AG04449 (cell line): ENCODE measurements at places on chromosomes 2 and 18.
A peak's percentile ranks its signal among the peaks of the same experiment; 100 is the strongest.

DNA sequence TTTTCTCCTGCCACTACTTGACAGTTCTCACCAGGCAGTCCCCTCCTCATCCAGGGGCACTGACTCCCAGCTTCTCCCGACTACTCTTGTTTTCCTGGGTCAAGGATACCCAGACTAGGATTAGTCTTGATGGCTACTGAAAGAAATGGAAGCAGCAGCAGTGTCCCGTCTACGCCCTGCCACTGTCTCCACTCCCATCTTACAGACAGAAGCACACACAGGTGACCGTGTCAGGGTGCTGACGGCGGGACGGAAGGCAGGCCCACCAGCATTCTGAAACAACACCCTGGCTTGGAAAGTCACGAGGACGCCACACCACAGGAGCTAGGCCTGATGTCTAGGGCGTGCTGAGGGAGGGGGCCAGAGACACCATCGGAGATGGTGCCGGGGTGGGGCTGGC lies 82.9 kb downstream of the KCTD1 start:
- no peak for DNase-seq

GRCh38 chr2:150911766-150912280 lies 349.8 kb downstream of the RBM43 start:
- DNase-seq, result peak; percentile 61

DNA sequence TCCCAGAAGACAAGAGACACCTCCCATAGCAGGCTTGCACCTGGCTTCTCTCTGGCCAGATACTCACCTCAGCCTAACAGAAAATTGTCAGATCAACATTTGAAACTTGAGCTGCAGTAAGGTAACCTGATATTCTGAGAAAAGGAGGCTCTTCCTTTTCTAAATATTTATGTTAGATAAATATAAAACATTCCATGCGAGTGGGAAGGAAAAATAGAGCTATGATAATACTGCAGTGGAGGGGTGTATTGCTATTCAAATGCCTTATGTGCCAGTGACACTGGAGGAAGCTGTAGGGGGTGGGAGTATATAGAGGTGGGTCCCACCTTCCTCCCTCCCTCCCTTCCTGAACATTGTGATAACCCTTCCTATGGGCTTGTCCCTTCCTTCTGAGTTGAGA lies 515.5 kb upstream of the CHAC2 start:
- DNase-seq, result no peak

- no peak for DNase-seq
Measured at GRCh38 chr18:70693246-70693645, 404.4 kb downstream of the SOCS6 start.

- no peak for DNase-seq
Measured at GRCh38 chr2:3606370-3607201, 11.7 kb downstream of the COLEC11 start.

GRCh38 chr18:49520661-49521145 lies 33.7 kb upstream of the C18orf32 start:
- DNase-seq, result no peak

DNA sequence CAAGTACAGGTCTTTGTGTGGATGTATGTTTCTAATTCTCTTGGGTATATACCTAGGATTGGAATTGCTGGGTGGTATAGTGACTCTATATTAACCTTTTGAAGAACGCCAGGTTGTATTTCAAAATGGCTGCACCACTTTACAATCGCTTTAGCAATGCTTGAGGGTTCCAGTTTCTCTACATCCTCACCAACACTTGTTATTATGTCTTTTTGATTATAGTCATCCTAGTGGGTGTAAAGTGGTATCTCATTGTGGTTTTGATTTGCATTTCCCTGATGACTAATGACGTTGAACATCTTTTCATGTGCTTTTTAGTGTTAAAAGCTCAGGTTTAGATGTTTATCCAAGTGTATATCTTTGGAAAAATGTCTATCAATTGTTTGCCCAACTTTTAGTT lies 39.5 kb downstream of the CTIF start:
- no peak for DNase-seq

- no peak for DNase-seq
Measured at GRCh38 chr2:170873035-170873692, 55.9 kb upstream of the GORASP2 start.

- DNase-seq, result no peak
Measured at GRCh38 chr18:66603941-66604627, at the start of gene CDH19. Gene CDH19 (minus strand): TSS chr18:66604090. CDS start chr18:66572204, 31,886 bp downstream.

DNA sequence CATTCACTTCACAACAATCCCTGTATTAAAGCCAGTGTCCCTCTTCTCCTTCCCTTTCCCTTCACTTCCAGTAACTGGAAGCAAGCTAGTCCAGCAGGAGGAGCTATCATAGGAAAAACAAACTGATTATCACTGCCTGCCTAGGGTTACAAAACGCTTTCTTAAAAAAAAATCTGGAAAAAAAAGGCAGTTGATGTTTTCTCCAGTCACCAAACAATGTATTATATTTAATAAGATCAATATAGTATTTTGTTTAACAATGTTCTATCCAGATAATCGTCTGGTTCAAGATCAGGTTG lies 78.8 kb upstream of the ITGB6 start:
- DNase-seq, result no peak

DNA sequence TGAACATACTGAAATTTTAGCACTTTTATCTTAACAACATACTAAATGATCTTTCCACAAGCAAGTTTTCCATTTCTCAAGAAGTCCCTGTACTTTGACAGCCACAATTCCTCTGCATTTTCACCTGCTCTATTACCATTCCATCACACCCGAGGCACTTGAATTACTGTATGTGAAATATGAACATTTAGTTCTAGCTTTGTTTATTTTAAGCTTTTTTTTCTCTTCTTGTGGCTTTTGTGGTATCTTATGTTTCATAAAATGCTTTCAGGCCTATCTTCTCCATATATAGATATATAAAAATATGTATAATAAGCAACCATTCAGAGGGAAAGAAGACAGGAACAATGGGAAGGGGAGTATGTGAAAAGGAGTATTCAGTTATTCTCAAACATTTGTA lies 693.9 kb downstream of the SATB2 start:
- no peak for DNase-seq

DNA sequence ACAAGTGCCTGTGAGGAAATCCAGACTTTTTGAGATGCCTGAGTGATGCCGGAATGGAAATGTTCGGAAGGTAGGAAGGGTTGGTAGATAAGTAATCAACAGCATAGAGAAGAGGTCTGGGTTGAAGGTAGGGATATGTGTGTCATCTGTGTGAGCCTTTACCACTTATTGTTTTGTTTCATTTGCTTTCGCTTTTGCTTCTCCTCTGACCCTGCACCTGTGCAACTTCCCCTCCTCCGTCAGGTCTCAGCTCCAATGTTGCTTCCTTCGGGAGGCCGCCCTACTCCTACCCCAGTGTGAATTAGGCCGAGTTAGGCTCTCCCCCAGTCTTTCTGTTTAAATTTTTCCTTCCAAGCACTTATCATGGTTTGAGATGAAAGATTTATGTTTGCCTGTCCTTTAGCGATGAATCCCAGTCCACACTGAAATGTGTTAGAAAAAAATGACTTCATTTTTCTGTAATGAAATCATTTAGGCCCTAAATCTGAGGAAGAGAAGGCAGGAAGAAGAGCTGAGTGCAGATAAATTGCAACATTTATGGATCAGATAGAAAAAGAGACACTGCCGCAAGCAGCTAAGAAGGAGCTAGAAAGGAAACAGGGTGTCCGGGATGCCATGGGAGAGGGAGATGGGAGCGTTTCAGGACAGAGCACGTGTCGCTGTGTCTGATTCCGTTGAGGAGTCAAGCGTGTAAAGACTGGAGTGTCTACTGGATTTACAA lies 139.6 kb upstream of the PELI1 start:
- no peak for DNase-seq

GRCh38 chr2:120389036-120389391 lies 43.1 kb downstream of the INHBB start:
- no peak for DNase-seq

GRCh38 chr2:169363560-169364150 lies 1.3 kb upstream of the LRP2 start:
- DNase-seq, result no peak

DNA sequence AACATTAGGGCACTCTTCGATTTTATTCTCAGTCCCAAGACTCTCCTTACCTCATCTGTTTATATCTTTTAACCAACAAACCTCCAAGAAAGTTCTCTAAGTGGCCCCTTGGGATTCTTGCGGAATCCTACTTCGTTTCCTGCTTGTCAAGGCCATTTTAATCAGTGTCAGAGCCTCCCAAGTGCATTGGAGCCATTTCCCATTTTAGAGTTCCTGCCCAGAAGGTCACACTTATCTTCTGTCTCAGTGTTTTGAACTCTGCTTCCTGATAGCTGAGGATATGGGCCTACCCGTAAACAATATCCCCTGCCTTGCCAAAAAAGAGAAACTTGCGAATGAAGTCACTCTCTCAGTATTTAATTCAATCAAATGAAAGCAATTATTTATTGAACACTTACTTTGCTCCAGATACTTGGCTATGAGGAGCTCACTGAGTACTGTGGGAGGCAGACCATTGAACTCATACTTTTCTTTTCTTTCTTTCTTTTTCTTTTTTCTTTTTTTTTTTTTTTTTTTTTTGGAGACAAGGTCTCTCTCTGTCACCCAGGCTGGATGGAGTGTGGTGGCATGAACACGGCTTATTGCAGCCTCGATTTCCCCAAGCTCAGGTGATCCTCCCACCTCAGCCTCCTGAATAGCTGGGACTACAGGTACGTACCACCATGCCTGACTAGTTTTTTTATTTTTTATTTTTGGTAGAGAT lies 5.7 kb upstream of the NOSTRIN start:
- no peak for DNase-seq

DNA sequence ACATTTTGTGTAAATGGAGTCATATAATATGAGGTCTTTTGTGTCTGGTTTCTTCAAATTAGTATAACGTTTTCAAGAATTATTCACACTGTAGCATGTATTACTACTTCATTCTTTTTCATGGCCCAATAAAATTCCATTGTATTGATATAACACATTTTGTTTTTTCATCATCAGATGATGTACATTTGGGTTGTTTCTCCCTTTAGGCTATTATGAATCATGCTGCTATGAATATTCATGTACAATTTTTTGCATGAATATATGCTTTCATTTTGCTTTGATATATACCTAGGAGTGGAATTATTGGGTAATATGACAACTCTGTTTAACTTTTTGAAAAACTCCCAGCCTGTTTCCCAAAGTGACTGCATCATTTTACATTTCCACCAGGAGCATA lies 220.2 kb downstream of the NR4A2 start:
- DNase-seq, result no peak

DNA sequence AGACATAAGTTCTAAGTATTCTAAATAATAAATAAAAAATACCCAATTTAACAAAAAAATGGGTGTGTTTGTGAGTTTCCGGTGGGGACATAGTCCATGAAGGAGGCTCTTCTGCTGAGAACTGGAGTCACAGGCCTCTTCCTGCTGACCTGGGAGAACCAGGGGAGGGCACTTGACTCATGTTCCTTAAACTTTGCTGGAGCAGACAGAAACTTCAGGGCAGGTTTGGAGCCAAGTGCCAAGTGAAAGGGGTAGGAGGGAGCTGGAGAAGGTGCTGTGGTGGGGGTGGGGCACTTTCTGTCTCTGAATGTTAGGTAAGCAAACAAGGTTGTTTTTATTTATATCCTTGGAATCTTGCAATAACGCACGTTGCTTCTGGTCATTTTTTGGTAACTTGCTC lies 78.8 kb upstream of the TTN start:
- no peak for DNase-seq

DNA sequence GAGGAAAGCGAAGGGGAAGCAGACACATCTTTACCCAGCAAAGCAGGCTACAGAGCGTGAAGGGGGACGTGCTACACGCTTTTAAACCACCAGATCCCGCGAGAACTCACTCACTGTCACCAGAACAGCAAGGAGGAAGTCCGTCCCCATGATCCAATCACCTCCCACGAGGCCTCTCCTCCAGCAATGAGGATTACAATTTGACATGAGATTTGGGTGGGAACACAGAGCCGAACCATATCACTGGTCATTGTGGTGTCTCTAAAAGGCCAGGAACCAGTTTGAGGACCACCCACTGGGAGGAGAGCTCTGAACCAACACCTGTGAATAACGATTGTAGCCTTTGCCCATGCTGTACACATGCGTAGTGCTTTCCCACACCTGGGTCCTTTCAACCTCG lies 116.6 kb upstream of the FAM136A start:
- no peak for DNase-seq

GRCh38 chr18:60870261-60871153 lies 462.7 kb upstream of the CDH20 start:
- DNase-seq, result no peak

- no peak for DNase-seq
Measured at GRCh38 chr2:230541934-230542380, 126.0 kb downstream of the SP100 start.

DNA sequence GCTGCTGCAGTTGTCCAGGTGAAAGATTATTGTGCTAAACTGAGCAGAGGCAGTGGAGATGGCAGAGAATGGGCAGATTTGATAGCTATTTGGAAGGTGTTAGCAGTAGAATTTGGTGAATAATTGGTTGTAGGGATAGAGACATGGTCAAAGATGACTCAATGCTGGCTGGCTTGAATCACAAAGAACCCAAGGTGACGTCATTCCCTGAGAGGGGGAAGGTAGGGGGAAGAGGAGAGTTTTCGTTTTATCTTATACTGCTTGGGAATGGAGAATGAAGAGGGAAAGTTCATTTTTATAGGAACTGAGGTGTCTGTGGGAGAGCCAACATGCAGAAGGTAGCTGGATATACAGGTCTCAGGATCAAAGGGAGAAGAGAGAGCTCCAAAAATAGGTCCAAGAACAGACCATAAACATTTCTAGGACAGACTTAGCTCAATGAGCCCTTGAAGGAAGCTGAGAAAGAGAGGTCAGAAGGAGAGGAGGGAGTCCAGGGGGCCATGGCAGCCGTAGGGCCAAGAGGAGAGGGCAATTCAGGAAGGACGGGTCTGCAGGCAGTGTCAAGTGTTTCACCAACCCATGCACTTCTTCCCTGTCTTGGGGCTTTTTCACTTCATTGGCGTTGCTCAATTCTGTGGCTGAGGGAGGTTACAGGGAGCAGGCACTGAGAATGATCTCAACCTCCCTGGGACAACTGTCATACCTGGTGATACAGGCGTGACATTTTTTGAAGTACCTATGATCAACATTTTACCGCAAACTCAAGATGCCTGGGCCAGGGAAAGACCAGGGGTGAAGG lies 281.3 kb downstream of the TDRD15 start:
- DNase-seq, result no peak

DNA sequence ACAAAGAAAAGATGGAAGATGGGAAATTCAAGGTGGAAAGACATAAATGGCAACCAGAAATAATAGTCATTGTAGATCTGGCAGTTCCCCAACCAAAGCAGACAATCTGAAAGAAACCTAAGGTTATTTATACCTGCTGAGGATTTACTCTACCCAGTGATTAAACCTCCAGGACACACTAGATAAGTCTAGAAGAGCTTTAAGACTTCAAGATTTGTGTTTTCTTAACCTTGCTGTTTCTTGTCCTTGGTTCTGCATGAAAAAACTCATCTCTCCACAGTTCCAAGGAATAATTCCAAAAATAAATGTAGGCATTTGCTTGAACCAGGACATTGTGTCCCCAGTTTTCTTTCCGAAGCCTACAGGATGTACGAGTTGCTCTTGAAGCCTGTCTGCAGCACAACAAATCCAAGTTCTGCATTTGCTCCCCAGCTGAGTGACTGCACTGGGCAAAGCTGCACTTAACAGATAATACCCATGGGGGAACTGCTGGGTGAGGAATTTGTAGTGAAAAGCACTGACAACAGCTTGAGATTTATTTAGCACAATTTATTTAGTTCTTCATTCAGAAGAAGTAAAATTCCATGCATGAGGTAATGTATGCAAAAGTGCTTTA lies 19.8 kb downstream of the DTNA start:
- no peak for DNase-seq

- peak; percentile 58 for DNase-seq
Measured at GRCh38 chr2:25043241-25043867, 1.5 kb downstream of the EFR3B start.
